ENCODE measurements at places on chromosomes 1 and 21.

- DNase-seq: peak; percentile 65
These were observed 72.5 kb downstream of the RPS6KC1 start for GRCh38 chr1:213123536-213123935.

DNA sequence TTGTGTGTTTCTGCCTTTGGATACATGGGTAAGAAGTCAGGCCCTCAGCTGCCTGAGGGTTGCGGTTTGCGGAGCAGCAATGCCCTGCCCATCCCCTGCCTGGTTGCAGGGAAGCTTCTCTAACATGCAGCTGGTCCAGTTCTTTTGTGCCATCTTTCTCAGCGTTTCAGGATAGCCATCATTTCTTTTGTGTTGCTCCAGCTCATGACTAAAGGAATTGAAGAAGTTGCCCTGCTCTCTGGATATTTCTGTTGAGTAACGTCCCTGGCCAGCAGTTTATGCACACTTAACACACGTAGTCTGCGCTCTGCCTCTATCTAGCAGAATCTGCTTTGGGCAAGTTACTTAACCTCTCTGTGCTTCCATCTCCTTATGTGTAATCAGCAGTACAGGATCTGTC is 62.1 kb downstream of the DOP1B start:
- no peak for DNase-seq

- no peak for DNase-seq
These were observed 88.6 kb upstream of the LYPLAL1 start for GRCh38 chr1:219085082-219085481.

DNA sequence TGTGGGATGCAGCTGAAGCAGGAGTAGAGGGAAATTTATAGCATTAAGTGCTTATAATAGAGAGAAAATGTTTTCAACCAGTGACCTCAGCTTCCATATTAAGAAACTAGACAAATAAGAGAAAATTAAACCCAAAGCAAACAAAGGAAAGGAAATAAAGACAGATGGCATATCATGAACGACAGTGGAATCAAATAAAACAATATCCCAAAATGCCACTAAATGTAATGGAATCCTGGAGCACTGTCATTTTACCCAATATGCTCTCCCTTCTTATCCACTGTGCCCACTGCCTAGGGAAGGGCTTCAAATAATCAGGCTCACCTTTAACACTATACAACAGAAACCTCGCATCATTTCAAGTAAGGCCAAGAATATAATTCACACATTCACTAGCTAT is 12.4 kb upstream of the CCN1 start:
- DNase-seq: no peak

DNA sequence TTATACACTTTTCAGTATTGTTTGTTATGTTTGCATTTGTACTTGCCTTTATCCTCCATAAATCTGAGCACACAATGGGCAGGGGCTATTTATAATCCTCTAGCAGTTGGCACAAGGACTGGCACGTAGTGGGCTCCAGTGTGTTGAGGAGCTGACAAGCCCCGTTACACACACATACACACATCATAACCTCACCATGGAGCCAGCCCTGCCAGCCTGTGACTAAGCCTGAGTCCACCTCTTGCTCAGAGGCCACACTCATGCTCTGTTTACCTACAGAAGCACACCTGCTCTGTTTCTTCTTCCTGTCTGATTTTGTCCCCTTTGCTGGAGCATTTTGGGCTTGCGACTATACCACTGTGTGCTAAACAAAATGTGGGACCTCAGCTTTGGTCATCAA is 64.5 kb upstream of the SPATA6 start:
- DNase-seq: peak; percentile 46

DNA sequence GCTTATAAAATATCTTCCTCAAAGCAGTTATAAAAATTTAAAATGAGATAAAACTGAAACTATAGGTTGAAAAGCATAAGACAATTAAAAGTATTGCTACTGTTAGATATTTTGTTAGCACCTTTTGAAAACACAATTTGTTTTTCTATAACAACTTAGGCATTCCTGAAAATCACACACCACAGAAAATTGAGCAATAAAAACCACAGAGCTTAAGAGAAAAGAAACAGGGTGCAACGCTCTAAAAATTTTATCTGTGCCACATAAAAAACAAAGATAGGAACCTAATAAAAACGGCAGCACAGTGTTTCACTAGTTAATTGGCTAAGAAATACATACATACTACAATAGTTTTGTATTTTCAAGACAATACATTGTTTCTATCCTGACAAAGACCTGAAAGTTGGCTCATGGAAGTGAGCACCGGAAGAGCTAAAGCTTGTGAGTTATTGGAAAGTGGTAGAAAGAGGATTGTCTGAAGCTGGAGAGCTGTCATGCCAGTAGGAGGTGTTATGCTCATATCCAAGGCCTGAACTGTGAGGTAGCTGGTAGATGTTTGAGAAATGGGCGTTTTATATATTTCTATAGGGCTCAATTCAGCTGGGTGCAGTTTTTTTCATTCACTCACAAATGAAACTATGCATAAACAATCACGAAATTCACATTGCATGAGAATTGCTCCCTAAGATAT is 45.8 kb downstream of the RGS7 start:
- DNase-seq: no peak

DNA sequence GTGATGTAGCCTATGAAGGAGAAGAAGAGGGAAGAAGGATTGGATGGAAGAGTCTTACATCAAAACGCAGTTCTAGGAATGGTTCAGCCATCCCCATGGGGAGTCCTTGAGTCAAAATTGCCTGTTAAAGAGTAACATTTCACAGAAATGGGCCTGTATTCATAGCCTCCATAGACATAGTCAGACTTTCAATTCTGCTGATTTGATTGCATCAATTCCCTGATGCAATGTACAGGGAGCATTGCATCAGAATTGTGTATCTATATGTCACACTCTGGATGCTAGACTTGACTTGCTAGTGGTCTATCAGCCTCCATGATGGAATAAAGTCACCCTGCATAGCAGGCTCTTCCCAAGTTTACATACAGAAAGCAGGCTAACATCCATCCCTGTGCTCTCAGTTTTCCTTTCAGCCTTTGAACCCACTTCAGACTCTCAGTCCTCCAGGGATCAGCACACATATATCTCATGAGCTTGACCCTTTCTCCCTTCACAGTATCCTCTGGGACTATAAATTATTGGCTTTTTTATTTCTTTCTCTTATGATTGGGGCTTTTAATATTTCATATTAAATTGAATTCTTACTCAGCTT is 1111.7 kb upstream of the B3GALT2 start:
- DNase-seq: no peak

All from mammary epithelial cell (primary cell).